ENCODE measurements at places on chromosomes 1 and 21.

DNA sequence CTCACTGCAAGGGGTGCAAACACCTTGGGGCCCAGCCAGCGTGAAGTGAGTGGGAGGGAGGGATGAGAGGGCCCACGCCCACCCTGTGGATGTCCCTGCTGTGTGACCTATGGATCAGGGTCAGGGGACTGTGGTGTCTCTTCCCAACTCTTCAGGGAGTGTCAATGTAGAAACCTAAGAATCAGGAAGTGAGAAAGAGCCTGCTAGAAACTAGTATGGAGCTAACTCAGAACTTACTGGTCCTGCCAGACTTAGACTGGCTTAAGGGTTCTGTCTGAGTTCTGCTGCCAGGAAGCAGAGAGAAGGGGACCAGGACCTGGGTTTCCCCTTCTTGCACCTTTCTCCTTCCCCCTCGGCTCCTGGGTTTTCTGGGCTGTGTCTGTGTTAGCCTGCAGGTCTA is 1.8 kb upstream of the IL10 start:
- DNase-seq: no peak

DNA sequence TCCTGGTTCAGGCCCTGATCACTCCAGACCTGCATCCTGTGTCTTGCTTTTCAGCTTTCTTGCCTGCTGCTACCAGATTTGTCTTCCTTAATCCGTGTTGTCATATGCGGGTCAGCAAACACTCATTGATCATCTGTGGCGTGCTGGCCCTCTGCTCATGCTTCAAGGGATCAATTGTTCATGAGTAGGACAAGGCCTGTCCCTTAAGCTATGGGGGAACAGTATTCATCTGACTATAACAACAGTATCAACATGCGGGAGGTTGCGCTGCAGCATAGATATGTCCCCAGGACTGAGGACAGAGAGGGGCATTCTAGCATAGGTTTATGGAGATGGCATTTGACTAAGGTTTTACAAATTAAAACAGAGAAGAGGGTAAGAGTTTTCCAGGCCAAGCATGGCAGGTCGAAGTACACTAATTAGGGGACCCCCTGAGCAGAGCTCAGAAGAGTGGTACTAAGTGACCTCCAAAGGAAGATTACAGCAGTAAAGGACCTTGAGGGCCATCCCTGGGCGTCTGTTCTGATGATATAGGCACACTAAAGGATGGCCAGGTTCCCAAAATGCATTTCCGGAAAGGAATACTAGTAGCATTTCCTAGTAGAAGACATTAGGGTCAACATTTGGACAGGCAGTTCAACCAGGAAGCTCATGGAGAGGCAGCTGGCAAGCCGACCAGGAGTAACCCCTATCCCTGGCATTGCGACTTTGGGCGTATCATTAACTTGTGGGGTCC is 811 bp upstream of the ZNF672 start:
- peak; percentile 67 for DNase-seq

DNA sequence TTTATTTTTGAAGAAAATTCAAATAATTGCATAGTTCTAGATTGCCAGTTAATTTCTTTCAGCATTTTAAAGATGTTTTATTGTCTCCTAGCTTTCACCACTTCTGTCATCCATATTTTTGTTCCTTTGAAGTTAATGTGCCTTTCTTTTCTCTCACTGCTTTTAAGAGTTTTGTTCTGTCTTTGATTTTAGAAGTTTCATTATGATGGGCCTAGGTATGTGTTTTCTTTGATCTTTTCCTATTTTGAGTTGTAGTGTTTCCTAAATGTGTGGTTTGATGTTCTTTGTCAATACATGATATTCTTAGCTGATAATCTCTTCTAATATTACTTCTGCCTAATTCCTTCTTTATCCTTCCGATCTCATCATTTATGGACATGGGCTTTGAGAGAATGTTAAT is 378.7 kb downstream of the DISC1 start:
- no peak for DNase-seq

DNA sequence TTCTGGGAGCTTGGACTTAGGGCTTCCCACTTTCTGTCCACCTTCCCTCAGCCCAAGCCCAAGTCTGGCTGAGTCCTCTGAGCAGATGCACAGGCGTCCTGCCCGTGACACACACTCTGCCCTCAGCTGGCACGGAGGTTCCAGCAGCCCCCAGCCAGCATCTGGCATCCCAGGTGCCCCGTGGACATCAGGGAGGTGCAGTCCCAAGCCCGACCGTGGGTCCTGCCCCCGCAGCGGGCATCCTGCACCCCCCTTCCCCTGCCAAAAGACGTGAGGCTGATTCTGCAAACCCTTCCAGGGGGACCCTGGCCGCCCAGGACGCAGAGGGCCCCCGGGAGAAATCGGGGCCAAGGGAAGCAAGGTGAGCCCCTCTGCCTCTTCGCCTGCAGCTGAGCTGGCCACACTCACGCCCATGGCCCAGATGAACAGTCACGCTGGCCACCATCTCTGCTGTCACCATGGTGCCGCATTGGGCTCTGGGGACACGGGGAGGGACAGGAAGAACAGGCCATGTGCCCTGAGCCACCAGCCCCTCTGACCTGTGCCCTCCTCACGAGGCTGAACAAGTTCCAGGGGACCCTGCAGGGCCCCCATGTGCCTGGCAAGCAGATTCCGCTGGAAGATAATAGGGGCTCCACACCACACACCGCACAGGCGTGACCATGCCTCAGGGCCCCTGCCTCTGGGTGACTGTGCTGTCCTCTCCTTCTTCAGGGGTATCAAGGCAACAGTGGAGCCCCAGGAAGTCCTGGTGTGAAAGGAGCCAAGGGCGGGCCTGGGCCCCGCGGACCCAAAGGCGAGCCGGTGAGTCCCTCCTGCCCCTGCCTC is 20.6 kb downstream of the COL6A2 start:
- DNase-seq: no peak

GRCh38 chr21:39098696-39099200 is 84.5 kb downstream of the PSMG1 start:
- peak; percentile 81 for DNase-seq

GRCh38 chr1:13697738-13698137 is 2.2 kb upstream of the PRDM2 start:
- no peak for DNase-seq

DNA sequence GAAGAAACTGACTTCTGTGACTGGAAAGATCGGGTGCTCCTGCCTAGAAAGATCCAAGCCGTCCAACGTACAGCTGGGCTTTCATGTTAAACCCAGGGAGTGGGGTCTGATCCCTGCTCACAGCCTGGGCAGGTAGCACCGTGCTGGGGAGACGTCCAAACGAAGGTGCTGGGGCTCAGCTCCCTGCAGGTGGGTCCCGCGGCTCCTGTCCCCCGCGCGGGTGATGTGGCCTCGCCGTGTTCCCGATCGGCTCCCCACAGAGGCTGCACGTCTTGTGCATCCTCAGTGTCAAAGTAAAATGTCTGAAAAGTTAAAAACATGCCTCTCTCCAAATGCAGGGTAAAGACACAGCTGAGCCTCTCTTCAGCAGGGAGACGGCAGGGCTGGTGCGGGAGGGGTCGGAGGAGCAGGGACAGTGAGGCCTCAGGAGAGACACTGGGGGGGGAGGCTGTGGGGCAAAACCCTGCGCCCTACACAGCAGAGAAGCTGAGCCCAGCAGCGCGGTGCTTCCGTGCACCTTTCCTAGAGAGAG is 40.1 kb upstream of the COL6A2 start:
- DNase-seq: no peak

DNA sequence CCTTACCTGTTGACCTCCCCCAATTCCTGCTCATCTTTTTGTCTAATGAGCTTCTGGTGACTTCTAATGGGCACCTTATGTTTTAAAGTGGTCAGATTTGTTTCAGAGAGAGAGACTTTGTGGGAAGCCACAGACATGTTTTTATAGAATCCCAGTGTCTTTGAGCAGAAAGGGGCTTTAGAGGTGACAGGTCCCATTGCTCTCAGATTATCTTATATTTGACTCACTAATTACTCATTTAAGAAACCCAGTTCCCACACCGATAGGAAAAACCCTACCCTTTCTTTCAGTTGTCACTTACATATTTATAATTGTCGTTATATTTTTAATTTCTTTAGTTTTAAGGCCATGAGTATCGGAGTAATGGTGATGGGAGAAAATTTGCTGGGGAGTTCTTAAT is 215.5 kb downstream of the CAMTA1 start:
- no peak for DNase-seq

DNA sequence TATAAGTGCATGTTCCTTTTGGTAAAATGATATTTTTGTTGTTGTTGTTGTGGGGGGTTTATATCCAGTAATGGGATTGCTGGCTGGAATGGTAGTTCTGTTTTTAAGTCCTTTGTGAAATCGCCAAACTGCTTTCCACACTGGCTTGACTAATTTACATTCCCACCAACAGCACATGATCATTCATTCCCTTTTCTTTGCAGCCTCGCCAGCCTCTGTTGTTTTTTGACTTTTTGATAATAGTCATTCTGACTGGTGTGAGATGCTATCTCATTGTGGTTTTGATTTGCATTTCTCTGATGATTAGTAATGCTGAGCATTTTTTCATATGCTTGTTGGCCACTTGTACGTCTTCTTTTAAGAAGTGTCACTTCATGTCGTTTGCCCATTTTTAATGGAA is 188.5 kb upstream of the CHRM3 start:
- DNase-seq: no peak

- DNase-seq: no peak
Observed at GRCh38 chr1:103527331-103527730, 1.8 kb downstream of the RNPC3 start.

GRCh38 chr1:67441739-67442281 is 11.6 kb upstream of the SERBP1 start:
- no peak for DNase-seq

GRCh38 chr21:46119144-46119636 is 21.3 kb downstream of the COL6A2 start:
- DNase-seq: no peak

DNA sequence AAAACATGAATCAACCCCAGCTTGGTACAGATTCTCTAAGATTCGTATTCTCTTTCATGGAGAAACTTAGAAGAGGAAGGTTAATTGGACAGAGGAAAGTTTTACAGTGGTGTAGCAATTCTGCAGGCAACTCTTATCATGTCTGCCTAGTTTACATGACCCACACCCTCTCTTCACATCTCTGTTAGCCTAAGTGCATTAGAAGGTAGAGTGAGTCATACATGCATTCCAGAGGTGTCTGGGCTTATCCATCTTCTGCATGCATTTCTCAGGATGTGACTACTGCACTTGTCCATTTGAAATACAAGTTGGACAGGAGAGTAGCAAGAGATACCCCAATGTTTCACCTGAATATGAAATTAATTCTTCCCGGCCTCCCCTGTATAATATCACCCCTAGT is 578.4 kb upstream of the NCAM2 start:
- DNase-seq: no peak

DNA sequence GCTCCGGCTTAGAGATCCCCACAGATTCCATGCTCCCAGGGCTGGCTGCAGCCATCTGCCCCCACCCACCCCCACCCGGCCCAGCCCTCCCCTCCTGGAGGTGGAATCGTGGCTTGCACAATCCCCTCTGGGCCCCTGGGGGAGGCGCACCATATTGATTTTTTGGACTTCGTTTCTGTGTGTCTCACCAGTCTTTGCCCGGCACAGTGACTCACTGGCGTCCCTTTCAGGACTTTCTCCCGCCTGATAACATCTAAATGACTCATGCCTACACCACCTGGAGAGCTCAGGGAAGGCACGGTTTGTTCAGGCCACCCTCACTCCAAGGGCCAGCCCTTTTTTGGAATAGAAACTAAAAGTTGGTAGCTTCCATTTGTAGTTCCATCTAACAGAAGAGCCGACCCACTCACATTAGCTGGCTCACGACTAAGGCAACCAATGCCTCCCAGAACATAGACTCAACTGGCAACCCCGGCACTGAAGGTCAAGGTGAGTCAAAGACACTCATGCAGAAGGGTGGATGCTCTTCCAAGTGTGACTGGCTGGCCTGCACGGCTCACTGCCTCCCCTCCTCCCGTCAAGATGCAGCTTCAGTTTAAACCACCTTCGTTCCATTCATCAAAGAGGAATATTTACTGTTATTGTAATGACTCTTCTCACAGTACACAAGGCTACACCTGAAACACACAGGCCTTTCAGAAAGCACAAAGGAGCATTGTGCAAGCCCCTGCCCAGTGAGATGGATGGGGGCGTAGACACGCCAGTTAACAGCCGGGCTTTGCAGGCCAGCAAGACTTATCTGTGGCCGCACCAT is 18.1 kb upstream of the ETS2 start:
- peak; percentile 60 for DNase-seq

- DNase-seq: no peak
Observed at GRCh38 chr1:51512120-51512519, 6.9 kb downstream of the EPS15 start.

DNA sequence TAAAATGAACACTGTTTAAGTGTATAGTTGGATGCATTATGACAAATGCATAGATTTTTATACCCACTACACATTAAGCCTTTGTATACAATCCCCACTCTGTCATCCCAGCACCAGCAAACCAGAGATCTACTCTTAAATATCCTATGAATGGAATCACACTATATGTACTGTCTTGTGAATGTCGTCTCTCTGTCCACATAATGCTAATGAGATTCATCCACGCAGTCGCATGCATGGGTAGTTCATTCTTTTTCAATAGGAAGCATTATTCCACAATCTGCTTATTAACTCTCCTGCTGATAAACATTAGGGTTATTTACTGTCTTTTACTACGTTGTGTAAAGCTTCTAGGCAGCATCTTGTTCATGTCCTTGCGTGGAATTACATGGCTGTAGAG is 892.3 kb downstream of the LTN1 start:
- DNase-seq: no peak

GRCh38 chr1:245750261-245750660 is 595.5 kb downstream of the KIF26B start:
- DNase-seq: no peak

DNA sequence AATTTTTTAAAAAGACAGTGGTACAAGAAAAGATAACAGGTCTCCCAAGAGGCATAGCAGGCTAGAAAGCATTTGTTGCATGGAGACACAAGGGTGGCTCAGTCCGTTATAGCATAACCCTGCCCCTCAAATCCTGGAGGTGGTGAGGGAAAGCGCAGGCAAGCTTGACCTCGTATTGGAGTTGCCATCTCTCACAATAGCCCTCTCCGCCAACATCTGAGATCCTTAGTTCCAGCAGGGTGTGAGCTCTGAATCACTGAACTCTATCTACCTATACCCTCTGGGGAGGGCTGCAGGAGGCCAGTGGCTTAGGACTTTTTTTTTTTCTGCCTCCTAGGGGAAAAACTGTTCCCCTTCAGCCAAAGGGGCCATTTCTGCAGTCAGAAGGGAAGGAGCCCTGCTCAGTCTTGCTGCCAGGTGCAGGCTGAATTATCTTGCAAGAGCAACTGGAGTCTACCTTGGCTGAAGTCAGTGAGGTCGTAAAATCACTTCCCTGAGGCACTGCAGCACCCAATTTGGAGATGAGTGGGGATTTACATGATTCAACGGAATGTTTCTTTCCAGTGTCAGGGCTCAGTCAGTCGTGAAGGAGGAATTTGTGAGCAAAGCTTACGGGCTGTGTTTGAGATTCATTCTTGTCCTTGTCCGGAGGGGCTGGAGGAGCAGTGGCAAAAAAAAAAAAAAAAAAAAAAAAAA is 17.2 kb upstream of the C8A start:
- no peak for DNase-seq

DNA sequence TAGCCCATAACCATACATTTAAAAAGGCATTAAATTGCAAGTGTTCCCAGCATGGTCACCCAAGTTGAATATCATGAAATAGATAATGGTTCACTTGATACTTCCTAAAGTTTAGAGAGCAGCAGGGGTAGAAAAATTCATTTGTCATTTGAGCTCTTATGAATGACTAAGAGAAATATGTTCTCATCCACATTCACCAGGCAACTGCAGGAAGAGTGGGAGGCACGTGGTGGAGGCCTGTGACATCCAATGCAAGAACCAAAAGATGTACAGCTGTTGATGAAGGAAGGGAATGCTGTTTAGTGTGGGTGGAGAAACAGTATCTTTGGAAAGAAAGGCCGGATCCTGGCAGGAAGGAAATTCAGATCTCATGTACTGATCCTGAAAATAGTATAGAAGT is 473.1 kb downstream of the ADGRL2 start:
- no peak for DNase-seq

All from NCI-H69 (cell line).